ENCODE measurements at places on chromosomes 4 and X.

GRCh38 chrX:136495043-136495442 is 2.3 kb upstream of the HTATSF1 start:
- no peak for DNase-seq

- DNase-seq = no peak
These were observed 94.4 kb upstream of the CLCN4 start for GRCh38 chrX:10062352-10062751.

GRCh38 chrX:3129256-3129655 is 88.0 kb downstream of the ARSF start:
- DNase-seq = no peak

DNA sequence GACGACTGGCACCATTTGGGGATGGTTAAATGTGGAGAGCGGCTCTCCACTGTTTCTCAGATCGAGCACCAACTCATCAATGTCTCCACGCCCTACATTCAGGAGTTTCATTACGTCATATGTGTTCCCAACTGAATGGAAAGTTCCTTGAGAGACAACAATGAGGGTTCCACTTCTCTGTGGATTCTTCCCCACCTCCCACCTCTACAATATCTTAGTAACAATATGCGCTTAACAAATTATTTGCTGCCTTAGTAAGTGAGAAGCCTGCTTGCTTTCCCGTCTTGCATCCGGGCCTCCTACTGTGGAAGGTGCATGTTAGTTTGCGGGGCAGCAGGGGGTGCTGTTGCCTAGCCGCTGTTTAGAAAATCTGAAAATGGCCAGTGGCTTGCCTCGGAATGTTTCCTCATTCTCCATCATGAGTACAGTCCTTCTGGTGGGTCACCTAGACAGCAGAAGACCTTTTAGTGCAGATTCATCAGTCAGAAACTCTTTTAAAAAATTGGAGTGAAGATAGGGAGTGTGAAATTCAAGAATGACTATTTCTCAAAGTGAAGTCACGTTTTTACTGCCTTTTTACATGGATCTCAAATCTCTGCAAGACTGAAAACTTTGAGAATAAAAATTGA is 55.7 kb downstream of the PHOX2B start:
- DNase-seq = no peak

- DNase-seq = no peak
These were observed 83.5 kb upstream of the SPIN4 start for GRCh38 chrX:63434665-63435064.

DNA sequence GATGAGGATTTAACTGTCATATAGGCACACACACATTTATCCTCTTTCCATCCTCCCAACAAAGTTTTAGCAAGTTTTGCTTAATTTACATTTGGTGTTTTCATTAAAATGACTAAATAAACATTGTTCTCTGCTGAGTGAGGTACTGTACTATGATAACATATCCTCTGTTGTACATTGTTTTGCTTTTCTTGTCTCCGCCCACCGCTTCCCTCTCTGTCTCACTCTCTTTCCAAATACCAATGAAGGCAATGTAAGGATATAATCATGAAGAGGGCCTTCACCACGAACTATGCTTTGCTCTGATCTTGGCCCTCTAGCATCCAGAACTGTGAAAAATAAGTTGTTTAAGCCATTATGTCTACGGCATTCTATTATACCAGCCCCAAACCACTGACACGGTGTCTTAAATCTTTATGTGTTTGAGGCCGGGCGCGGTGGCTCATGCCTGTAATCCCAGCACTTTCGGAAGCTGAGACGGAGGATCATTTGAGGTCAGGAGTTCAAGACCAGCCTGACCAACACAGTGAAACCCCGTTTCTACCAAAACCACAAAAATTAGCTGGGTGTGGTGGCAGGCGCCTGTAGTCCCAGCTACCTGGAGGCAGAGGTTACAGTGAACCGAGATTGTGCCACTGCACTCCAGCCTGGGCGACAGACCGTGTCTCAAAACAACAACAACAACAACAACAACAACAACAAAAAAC is 65.3 kb downstream of the HPRT1 start:
- DNase-seq = no peak

DNA sequence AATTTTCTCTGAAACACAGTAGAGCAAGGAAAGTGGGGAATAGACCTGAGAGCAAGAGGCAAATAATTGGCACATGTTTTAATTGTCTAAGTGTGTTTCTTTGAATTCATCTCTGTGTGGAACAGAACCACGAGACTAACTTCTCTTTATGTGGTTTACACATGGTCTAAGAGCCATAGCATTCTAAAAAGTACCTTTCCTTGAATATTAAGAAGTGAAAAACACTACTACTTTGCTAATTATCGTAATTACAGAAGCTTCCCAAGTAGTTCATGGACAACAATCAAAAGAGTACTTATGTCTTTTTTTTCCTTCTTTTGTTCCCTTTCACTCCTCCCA is 2.9 kb upstream of the CYBB start:
- DNase-seq = no peak

DNA sequence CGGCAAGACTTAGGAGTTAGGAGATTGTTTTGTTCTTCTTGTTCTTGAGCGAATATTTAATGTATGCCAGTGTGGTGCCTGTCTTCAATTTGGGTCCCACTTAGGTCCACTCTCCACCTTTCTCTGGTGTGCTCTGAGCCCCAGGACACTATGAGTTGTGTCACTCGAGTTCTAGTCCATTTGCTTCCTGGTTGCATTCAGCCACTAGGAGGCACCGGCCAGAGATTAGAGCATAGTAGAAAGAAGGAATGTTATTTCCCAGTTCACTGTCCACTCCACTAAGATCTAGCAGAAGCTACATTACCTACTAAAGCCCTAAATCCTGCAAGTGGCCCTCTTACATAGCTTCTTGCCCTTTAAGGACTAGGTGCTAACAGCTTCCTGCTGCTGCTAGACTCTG is 326.9 kb downstream of the NAF1 start:
- DNase-seq = no peak

GRCh38 chrX:120213438-120214265 is 37.0 kb upstream of the ZBTB33 start:
- DNase-seq = no peak

DNA sequence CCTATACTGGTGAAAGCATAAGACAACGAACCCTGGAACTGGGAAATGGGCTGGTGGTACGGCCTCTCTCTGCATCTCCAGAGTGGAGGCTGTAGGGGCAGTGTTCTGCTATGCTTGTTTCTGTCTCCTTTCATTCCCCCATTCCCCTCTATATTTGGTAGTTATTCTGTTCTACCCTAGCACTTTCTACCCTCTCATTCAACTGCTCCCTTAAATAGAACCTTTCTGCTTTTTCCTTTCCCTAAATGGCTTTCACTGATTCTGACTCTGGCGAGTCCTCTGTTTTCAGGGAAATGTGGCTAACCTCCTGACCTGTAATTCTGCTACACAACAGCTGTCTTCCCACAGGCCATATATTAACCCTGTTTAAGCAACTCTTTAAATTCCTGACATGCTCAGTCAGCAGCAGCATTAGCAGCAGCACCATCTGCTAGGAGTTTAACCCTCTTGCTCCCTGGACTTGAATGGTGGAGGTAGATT is 94.2 kb downstream of the CXCL13 start:
- no peak for DNase-seq

DNA sequence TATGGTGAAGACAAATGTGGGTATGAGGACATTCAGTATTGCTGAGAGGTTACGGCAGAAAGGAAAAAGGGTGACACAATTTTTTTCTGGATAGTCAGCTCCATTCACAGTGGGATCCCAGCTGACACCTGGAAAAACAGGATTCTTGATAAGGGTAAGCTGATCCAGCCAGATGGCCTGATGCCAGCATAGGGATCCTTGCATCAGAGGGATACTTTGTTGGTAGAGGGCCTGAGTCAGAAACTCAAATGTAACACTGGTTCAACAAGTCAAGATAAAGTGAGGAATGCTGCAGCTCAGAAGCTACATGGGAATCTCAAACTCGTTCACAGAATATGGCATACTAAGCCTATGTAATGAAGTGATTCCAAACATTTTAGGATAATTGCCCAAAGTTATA is 726.7 kb downstream of the C4orf33 start:
- DNase-seq = no peak

DNA sequence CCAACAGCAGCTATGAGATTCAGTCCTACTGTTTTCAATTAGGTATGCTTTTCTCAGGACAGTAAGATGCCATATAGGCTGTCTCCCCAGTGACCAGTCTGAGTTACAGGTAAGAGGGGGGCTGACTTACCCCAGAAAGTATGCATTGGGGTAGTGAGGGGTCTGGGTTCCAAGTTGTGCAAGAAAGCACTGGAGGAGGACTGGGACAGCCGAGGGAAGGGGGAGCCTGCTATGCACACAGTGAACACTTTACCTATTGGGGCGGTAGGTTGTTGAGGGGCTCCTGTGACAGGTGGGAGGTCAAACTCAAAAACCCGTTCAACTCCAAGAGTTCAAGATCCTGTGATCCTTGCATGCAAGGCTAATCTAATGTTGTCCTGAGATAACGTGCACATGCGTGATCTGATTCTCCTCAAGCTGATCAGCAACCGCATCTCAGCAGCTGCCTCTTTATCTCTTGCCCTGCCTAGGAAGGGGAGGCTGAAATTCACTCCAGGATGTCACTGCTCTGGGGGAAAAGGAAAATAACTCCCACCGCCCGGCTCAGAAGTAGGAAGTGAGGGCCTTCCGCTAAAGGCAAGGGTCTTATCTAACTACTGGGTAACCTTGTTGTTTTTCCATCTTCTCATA is 108.8 kb upstream of the KIT start:
- DNase-seq = no peak

- DNase-seq = no peak
These were observed 187.1 kb downstream of the SHROOM3 start for GRCh38 chr4:76622126-76622525.

GRCh38 chr4:111930659-111931058 is 214.6 kb upstream of the FAM241A start:
- no peak for DNase-seq

- DNase-seq = no peak
These were observed 24.3 kb upstream of the TEX13C start for GRCh38 chrX:125295337-125295736.

- DNase-seq = no peak
These were observed 581.9 kb upstream of the PITX2 start for GRCh38 chr4:111204797-111205196.

GRCh38 chrX:69813677-69814076 is 197.8 kb downstream of the EDA start:
- no peak for DNase-seq

DNA sequence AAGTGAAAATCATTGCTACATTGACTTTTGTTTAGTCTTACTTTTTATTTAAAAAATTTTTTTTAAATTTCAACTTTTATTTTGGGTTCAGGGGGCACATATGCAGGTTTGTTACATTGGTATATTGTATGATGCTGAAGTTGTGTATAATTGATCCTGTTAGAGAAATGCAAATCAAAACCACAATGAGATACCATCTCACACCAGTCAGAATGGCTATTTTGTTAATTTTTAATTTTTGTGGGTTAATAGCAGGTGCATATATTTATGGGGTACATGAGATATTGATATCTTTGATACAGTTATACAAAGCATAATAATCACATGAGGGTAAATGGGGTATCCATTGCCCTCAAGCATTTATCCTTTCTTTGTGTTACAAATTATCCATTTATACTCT is 34.1 kb downstream of the RBMX2 start:
- no peak for DNase-seq

DNA sequence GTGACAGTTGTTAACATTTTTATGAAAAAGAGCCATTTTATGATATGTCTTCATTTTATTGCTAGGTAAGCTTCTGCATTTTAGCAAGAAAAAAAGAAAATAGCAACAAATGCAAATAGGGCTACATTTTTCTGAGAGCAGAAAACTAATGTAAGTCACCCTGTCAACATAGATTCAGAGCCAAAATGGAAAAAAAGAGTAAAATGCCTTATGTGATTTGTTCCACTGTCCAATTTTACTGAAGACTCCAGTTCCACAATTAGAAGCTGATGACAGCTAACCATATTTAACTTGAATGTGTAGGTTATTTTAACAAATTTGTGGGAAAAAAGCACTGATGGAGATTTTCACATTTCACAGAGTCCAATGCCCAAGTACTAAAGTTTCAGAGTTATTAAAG is 772.3 kb downstream of the FAT4 start:
- DNase-seq = no peak

DNA sequence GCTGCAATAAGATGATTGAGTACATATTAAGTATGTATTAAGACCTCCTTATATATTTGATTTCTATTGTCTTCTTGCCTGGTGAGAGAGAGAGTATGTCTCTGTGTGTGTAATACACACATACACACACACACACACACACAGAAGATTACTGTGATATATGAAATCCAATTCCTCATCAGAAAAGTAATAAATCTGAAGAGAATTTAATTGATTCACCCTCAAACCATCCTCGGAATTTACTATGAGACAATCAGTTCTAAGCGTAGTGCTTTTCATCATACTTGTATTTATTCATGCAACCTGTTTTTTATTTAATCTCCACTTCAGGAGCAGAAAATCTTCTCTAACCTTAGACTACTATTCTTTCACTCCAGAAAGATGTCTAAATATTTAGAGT is 62.3 kb upstream of the TLL1 start:
- no peak for DNase-seq

DNA sequence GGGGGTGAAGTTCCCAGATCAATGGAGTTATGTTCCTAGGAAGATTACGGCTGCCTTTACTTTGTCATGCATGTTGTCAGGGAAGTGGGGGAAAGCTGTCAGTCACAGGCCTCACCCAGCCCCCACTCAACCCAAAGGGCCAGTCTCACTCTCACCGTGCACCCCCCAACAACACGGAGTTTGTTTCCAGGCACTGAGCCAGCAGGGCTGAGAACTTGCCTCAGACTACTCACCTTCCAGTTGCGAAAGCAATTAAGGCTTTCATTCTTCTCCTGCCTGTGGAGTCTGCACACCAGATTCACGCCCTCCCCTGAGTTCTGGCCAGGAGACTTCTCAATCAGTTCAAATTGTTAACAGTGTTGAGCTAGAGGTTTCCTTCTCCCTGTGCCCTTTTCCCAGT is 114.3 kb downstream of the SH3BGRL start:
- DNase-seq = no peak

DNA sequence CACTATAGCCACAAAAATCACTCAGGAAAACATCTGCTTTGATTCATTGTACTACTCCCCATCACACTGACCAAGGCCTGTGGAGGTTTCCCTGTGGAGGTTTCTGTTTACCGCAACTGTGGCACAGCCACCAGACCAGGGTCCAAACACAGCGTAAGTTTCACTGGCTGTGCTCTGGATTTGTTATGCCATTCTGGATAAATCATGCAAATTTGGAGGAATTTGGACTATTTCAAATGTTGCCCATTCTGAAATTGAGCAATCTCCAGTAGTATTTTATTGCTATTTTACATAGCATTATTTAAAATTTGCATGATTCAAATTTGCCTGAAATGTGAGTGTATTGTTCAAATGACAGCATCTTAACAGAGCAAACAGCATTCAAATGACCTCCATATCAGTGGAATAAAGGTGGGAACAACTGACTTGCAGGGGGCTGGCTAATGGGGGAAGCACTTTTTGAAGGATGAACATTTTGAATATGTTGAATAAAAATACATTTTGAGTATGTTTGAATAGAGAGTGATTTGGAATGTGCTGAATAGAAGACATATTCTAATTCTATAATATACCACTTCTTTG is 66.1 kb upstream of the ACSL1 start:
- no peak for DNase-seq
